ENCODE measurements at places on chromosomes 2 and 18. TPM values are rescaled to one million over a fixed set of nuclear protein-coding genes. Genes with fewer than 3 reads are reported as not detected.

DNA sequence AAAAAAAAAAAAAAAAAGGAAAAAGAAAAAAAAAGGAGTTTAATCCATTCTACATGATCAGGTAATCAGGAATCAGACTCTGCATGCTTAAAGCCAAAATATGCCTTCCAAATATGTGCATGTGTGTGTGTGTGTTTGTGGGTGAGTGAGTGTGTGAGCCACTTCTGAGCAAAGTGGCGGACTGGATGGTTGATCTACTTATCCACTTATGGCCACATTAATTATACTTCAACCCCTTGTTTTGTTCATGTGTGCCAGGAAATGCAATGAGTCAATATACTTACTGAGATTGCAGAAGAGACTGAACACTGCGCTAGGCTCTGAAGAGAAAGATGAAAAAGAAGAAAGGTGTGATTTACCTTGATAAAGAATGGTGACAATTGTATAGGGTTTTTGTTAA is 586.5 kb upstream of the NXPH2 start:
- no peak for DNase-seq

DNA sequence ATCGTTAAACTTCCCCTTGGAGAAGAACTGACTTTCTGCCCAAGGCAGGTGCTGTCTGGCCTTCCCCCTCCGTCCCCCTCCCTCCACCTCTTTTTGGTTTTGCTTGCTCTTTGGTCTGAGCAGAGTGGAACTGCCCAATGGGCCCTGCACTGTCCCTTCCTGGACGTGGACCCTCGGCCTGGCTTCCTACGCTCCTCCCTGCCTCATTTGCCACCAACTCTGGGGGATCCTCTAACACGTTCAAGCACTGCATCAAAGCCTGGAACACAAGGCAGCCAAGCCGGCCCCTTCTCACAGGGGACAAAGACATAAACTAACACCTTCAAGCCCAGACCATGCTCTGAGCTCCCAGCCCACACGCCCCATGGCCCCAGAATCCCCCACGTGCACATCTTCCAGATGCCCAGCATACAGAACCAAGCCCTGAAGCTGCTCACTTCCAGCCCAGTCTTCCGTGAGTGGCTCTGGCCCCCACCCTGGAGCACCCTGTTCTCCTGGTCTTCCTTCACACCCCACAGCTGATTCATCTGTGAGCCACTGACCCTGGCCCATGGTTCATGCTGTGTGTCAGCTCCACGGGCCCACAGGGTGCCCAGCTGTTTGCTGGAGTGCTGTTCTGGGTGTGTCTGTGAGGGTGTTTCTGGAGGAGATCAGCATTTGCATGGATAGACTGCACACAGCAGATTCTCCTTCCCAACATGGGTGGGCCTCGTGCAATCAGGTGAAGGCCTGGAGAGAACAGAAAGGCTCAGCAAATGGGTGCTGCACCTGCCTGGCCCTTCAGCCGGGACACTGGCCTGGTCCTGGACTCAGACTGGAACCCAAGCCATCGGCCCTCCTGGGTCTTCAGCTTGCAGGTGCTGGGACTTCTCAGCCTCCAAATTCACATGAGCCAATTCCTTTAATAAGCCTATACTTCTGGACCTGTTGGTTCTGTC is 247.1 kb upstream of the SALL3 start:
- no peak for DNase-seq

DNA sequence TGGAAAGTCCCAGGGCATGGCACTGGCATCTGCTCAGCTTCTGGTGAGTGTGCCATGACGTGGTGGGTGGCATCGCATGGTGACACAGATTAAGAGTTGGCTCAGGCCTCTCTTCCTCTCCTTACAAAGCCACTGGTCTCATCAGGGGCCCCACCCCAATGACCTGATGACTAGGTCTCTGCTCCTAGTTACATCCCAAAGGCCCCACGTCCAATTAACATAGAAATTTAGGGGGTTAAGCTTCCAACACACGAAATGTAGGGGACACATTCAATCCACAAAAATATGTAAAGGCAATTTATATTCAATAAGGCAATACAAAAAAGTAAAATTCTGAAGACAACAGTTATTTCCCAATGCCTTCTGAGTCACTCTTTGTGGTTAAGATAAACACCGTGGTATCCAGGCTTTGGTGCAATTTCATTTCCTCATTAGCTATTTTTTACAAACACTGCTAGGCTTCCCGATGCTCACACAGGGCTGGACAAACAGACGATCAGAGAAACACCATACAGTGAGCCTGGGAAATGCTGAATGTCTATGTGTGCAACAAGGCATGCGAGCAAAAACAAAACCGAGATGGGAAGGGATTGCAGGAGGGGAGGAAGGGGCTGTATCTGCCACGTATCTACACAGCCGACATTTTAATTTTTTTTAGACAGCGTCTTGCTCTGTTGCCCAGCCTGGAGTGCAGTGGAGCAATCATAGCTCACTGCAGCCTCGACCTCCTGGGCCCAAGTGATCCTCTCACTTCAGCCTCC is 67.2 kb downstream of the MBP start:
- DNase-seq = peak; percentile 43

GRCh38 chr2:70999362-70999761 is 4.7 kb upstream of the TEX261 start:
- no peak for DNase-seq

DNA sequence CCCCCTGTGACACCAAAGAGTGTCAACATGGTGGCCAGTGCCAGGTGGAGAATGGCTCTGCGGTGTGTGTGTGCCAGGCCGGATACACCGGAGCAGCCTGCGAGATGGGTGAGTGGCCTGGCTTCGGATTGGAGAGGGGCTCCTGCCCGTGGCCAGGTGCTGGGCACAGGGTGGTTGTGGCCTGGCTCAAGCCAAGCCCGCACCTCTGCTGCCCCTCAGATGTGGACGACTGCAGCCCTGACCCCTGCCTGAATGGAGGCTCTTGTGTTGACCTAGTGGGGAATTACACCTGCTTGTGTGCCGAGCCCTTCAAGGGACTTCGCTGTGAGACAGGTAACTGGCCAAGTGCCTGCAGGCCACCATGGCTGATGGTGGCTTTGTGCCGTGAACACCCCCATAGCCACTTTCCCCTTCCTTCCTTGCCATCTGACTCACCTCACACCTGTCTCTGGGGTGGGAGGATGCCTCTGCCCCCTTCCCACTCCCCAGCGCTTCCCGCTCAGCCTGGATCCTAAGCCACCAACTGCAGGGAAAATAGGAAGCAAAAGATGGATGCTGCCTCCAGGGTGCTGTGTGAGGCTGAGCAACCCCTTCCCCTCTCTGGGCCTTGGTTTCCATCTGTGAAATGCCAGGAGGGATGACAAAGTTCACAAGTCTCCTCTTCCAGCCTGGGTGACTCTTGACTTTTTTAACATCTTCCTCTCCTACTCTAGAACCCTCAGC is 41.8 kb downstream of the SNED1 start:
- no peak for DNase-seq

DNA sequence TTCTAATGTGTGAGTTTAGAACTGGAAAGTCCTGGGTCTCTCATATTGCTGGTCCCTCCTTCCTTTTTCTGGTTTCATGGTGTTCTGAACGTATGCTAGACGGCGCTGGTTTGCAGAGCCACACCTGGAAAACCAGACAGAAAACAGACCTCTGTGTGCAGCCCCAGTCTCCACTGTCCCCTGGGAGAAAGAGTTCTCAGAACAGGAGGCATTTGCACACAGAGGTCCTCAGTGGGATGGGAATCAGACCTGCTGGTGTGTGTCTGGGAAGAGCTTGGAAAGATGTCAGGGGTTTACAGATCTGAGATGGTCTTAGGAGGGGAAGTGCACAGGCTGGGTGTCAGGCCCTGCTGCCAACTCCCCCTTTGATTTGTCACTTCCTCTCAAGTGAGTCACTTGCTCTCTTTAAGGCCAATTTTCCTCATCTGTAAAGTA is 14.9 kb upstream of the MBP start:
- no peak for DNase-seq

- DNase-seq = peak; percentile 52
Measured at GRCh38 chr18:77101410-77102258, 30.9 kb downstream of the MBP start.

DNA sequence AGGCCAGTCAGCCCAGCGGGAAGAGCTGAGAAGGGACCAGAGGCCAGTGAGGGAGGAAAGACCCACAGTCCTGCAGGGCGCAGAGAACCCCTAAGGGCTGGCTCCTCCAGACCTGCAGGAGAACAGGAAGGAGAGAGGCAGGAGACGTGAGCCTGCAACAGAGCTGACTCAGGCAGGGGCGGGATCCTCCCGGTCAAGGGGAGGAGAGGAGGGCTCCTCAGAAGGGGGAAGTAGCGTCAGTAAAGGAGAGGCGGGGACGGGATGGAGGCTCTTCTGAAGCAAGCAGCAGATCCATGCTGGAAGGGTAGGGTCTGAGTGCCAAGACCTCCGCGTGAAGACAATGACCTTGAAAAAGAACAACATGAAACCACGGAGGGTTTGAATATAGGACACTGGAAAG is 50.8 kb downstream of the TRABD2A start:
- DNase-seq = no peak

GRCh38 chr2:146037334-146037870 is 1517.5 kb upstream of the ZEB2 start:
- DNase-seq = no peak

The L3MBTL4 gene
- polyA plus RNA-seq = 1.2 TPM

The LOXHD1 gene
- 2.1 TPM for polyA plus RNA-seq

The PNO1 gene
- polyA plus RNA-seq = 15.4 TPM

The SPP2 gene
- polyA plus RNA-seq = not detected

All from muscle of back (tissue), 13 donors.